ENCODE measurements at places on chromosomes 4 and X.

GRCh38 chr4:139795527-139796314 is 130.1 kb downstream of the MGST2 start:
- DNase-seq = no peak

GRCh38 chrX:17859609-17860178 is 1.4 kb downstream of the RAI2 start:
- DNase-seq = no peak

- DNase-seq = peak; percentile 28
Measured at GRCh38 chr4:180828455-180829018, 1414.7 kb upstream of the TENM3 start.

GRCh38 chrX:129955682-129956081 is 26.8 kb upstream of the BCORL1 start:
- no peak for DNase-seq

Data from suppressor macrophage (primary cell).